NCI-H146 (cell line): ENCODE measurements at places on chromosomes 4 and X.

GRCh38 chrX:153494061-153494460 is 719 bp upstream of the BGN start:
- DNase-seq = no peak

DNA sequence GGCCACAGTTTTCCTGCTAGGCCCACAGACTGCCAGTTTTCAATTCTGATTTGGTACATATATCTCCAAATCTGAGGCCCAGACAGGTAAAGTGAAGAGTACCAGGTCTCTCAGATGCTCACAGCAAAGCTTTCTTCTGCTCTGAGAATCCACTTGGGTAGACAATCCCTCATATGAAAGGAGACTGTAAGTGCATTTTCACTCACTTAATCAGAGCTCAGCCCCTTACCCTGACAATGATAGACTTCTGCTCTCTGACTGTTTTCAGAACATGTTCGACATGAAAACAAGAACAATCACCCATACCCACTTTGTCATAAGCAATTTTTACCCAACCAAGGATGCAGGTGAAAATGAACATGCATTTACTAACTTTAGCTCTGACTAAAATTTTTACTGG is 7.1 kb downstream of the GPRIN3 start:
- DNase-seq = no peak

- DNase-seq = no peak
These were observed 64.8 kb upstream of the RBPJ start for GRCh38 chr4:26255989-26256388.

- no peak for DNase-seq
These were observed 183.6 kb upstream of the ARSJ start for GRCh38 chr4:114163051-114163450.

DNA sequence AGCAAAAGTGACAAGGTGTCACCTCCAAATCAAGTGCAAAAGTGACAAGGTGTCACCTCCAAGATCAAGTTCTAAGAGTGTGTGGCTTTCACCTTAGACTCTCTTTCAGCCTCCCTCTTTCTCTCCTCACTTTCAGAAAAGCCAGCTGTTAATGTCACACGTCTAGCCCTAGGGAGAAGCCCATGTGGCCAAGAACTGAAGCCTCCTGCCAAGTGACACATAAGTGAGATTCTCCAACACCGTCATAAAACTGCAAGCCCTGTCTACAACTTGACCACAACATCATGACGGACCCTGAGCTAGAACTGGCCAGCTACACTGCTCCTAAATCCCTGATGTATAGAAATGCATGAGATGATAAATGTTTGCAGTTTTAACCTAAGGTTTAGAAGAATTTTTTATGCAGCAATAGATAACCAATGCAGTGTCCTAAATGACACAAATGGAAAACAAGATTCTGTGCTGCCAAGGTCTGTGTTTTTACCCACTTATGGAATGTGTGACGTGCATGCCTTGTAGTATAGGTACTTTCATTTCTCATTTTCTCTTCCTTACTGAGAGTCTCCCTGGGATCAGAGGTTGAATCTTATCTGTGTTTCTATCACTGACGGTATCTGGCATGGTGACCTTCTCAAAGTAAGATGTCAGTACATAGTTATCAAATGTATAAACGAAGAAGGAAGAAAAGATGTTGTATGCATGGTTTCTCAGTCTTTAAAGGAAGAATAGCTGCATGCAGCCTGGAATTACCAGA is 25.0 kb downstream of the NLGN4X start:
- DNase-seq = no peak

DNA sequence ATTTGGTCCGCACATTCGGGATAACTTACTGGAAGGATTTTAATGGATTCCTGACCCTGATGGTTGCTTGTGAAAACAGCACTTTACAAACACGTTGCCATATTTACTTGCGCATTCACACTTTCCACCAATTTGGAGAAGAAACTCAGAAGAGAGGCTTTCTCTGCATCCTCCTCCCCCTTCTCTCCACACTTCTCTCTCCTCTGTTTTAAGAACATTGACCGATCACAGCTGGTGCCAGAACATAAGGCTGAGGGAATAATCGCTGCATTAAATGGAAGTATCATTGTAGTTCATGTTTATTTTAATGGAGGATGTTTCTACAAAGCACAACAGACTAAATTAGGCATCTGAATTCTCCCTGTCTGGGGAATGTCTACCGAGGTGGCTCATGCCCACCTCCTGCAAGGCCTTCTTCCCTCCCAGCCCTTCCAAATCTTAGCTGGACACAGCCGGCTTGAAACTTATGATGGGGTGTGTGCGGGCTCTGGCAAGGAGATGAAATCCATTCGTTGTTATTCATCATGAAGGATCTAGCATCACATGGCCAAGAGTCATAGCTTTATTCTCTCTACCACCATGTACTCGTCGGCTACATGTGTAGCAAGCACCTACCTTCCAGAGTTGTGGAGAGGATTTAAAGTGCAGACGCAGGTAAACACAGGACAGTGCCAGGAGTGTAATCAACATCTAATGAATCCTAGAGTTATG is 204.1 kb downstream of the LDB2 start:
- no peak for DNase-seq

DNA sequence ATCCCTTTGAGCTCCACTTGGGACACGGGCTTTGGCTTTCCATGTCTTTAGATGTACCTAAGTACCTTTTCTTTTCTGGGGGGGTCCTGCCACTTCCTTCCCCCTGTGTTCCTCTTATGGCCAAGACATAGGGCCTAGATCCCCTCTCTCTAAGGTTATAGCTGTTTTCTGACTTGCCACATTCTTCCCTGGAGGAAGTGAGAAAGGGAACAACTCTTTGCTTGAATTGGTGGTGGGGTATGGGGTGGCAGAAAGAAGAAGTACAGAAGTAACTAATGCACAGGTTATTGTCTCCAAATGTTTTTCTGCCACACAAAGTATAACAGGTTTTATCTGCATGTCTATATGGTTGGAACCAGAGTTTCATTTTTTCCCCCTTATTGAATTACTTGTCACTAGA is 29.7 kb upstream of the DIPK2B start:
- no peak for DNase-seq

GRCh38 chrX:22278375-22278774 is 5.7 kb downstream of the CBLL2 start:
- peak; percentile 5 for DNase-seq

DNA sequence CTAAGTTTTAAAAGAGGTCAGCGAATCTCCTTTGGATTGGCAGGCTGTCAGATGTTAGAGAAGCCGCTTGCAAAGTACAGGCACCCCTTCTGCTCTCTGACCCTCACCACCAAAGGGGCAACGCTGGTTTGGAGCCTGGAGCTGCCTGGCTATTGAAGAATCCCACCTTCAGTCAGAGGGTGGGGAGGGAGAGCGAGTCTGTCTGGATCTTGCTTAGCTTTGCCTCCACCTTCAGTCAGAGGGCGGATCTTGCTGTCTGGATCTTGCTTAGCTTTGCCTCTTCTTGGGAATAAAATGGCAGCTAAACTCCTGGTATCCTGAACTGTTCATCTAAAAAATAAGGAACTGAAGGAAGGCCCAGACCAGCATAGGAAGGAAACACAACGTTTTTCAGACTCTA is 7.3 kb downstream of the CCDC110 start:
- no peak for DNase-seq

DNA sequence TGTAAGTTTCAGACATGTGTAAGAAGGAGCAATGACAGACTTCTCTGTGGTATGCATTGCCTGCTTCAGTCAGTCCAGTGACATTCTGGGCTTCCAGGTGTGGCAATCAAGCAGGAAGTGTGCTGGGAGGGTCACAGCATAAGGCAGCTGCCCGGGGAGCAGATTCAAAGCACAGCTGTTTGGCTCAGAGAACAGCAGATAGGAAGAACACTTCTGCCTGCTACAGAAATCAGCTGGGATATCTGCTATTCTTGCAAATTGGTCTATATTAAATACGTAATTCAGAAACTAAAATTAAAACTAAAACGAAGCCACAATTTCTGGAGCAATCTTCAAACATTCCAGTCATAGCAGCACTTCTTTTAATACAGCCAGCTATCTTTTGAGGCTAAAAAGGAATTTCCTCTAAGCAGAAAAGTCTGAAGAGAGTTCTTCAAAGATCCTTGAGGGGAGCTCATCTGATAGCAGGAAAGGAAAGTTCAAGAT is 47.5 kb upstream of the GALNT7 start:
- DNase-seq = peak; percentile 66

DNA sequence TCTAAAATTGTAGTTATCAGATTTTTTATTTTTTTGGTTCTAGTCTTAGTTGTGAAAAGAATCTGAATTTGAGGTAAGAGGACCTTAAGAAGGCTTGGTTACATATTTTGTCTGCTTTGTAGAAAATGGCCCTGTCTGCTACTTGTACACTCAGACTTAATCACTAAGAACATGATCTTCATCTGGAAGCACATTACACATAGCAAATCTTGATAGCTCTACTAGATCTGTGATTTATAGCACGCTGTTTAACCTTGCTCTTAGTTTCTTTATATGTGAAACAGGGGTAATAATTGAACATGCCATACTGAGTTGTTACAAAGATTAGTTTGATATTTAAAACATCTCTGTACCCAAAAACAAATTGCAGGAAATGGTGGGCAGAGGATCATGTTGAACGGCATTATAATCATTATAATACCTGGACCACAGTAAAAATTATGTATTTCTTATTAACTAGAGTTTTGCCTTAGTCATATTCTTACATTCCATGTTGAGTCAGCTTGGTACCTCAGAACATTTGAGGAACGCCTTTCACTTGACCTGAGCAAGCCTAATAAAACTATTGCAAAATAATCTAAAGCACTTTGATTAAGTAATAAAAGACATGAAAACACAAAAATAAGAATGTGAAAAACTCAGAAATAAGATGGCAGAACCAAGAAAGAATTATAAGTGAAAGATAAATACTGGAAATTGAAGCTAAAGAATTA is 738.0 kb upstream of the AADAT start:
- no peak for DNase-seq

- no peak for DNase-seq
These were observed 185.2 kb downstream of the SPRY1 start for GRCh38 chr4:123581802-123582201.

DNA sequence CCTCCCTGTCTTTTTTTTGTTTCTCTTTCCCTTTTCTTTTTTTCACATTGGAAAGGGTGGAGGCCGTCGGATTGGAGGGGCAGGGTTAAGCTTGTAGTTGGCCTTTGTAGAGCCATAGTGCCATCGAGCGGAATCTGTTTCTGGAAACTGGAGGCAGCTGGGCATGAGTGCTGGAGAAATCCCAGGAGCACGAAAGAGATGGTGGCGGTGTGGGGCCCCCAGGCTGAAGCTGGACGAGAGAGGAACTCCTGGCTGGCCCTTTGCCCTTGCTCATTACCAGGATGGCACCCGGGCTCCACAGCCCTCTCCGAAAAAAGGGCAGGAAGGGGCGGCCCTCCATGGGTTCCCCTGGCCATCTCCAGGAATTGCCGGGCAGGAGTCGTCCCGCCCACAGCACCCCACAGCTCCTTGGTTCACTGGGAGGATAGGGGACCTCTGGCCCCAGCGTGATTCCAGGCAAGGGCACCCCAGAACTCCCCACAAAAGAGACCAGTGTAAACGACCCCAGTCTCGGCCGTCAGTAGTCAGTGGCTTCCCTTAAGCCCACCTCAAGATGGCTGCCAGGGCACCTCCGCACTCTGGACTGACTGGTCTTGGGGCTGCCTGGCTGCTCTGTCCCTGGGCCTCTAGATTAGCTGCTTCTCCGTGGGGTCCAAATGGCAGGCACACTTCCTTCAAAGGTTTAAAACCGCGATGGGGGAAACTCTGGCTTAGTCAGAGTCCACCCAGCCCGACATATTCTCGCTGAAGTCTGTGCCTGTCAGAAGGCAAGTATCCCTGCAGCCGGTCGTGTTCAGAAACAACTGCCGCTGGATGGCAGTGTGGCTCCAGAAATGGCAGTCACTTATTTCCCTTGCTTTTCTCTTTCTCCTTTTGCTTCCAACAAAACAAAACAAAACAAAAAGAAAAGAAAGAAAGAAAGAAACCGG is 74.1 kb downstream of the NBDY start:
- DNase-seq = peak; percentile 84

DNA sequence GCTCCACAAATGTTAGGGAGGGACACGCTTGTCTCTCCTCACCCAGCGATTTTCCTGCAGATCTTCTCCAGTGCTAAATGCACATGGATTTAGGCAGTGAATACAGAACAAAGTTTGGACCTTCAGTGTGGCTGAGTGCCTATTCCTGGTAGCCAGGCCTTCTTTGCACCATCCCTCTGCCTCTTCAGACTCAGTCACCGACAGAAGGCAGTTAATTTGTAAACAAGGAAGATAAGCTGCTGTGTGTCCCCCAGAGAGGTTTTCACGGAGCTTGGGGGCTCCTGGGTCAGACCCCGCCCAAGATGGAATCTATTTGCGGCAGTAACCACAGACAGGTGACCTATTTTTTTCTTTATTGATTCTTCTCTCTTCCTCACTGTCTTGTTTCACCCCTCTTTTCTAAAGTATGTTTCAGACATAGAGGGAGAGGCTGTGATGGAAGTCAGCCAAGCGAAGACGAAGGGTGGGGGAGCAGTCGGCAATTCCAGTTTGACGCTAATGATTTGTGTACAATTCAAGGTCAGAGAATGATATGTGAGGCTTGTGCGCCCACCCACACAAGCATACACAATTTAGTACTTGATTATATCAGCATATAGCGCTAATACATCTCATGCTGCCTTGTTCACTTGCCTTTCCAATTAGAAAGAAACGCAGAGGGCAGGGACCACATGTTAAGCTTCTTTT is 200.8 kb downstream of the MGST2 start:
- DNase-seq = peak; percentile 87

GRCh38 chrX:9821572-9821971 is 35.3 kb downstream of the SHROOM2 start:
- DNase-seq = no peak
